ENCODE measurements at places on chromosomes 2 and 18.

- DNase-seq = no peak
Measured at GRCh38 chr2:215868846-215869543, 144.4 kb downstream of the MREG start.

GRCh38 chr2:132270255-132270654 is 108.5 kb upstream of the ANKRD30BL start:
- DNase-seq = no peak

GRCh38 chr18:31683968-31684278 is 458 bp downstream of the B4GALT6 start:
- no peak for DNase-seq

DNA sequence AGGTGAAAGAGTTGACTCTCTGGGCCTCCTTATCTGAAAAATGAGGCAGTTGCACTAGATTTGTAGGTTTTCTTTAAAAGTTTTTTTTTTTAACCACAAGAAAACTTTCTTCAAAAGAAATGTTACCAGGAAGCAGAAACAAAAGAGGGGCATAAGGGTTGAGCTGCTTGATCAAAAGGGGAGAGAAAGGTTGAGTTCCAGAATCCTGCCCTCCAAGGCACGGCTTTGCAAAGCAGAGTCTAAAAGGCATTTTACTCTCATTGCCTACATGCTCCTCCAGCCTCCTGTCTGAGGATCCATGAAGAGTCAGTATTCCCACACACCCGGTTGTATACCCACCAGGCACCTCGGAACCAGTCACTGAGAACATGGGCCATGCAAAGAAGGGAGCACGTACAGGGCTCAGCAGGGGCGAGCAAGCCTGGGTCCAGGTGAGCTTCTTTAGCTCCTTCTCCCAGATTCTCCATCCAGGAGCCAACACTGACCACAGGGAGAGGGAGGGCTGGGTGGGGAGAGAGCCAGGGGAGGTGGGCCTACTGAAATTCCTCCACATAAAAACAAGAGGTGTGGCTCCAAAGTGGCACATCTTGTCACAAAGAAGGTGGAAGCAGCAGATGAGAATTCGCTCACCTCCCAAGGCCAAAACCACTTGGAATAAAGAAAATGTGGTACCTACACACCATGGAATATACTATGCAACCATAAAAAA is 116.0 kb upstream of the EPC2 start:
- no peak for DNase-seq

DNA sequence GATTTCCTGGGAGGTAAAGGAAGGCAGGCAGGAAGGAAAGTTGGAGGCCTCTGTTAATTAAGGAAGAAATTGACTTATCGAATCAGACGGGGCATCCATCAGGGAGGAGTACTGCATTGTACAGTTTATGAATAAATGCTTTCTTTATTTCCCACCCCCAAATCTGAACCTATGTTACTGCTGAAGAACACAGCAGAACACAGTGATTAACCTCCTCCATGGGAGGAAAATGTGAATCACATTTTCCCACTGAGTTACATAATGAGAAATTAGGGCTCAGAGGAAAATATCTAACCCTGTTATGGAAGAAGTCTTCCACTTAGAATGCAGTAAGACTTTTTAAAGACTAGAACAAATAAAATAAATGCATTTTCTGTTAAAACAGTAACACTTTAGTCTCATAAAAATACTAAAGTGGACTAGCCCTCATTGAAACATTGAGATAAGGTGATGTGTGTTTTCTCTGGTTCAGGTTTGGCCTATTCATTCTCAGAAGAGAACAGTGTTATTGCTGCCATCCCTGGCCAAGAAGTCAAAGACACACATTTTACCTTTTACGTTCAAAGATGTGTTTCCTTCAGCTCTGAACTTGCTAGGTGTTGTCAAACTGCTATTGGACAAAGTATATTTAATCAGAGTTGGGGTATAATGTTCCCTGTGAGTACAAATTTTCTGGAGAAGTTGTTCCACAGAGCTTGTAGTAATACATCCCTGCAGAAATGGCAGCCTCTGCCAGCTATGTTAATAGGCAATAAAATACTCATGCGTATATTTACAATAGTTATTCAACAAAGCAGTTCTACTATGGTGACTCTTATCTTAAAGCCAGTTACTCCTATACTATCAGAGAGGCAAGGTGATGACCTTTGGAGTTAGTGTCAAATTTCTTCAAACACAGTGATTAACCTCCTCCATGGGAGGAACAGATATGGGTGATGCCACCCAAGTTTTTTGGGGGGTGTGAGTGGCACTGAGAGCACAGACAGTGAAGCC is 11.1 kb downstream of the DNAH6 start:
- DNase-seq = no peak

DNA sequence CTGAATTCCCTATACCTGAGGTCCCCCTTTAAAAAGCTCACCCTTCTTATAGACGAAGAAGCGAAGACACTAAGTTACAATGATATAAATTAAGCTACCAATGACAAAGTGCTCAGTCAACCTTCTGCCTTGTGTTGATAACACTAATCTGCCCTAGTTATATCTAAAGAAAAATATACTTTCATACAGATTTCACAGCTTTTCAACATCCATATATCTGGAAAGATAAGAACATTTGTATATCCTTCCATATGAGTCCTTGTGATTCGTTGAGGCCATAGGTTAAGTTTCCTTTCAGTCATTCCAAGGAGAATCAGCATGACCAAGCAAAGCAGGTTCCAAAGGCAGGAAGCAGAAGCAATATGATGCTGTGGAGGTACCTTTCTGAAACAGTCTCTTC is 46.8 kb downstream of the XRCC5 start:
- no peak for DNase-seq

DNA sequence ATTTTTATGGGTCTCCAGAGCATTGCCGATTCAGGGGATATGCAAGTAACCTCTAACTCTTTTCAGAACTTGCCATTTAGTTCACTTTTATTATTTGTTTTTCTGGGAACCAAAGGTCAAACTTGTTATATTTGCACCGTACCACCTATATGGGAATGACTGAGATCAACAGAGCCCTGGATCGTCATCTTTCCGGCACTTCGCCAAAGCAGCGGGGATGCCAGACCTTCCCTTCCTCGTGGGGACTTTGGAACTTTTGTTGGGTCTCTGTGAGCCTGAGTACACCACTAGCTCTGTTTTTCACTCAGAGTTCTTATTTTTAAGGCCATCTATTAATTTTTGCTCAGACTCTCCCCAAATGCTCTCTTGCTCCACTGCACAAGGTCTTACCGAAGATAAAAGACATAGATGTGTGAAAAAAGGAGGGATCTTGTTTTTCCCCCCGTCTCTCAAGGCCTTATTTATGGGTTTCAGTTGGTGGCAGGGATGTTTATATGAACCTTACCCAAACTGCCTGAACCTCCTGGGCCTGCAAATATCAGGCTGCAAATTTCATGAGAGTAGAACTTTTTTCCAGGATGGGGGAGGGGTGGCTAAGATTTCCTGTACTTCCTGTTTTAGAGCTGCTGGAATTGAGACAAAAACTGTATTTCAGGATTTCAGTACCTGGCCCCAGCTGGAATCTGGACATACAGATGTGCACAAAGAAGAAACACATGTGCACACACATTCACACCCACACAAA is 350.3 kb downstream of the HRH4 start:
- DNase-seq = no peak

Data from activated T-cell treated with anti-CD3 and anti-CD28 coated beads for 4 hours (primary cell).